ENCODE measurements at places on chromosomes 4 and X.

DNA sequence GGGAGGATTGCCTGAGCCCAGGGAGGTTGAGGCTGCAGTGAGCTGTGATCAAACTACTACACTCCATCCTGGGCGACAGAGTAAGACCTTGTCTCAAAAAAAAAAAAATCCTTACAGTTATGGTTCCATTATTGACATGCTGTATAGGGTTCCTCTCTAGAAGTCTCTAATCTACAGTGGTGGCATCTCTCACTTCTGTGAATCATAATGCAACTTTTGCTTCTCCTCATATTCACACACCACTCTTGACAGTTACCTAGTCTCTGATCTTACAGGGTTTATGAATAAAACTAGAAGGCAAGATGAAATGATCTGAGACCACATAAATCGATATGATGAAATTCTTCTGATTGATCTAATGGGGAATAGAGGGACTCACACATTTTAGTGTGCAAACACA, 40.6 kb downstream of the DOCK11 start:
- DNase-seq: no peak

- DNase-seq: no peak
Observed at GRCh38 chrX:18271309-18271708, 50.6 kb upstream of the BEND2 start.

DNA sequence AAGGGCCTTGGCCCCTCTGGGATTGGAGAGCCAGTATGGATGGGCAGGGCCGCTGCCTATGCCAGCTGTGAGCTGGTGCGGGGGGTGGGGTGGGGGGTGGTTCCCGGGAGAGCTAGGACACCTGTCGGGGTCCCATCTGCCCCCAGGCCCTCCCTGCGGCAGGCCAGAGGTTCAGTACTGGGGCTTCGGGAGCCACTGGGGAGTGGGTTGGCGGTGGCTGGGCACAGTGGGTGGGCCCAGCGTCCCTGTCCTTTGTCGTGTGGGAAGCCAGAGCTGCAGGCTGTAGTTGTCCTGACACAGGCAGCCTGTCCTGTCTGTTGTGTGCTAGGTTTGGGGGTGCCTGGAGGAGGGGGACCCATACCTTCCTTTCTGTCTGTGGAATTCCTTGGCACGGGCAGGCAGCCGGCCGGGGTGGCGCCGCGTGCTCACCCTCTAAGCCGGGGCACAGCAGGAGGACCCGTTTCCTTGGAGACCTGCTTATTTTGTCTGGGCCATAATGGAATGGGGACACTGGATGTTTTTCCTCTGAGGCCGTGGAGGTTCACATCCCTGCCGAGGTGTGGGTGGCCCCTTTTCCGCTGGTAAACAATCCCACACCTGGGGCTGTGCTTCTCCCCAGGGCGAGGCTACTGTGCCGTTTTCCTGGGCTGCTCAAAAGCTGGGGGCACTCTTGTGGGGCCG, 14.8 kb downstream of the DOK7 start:
- DNase-seq: no peak

DNA sequence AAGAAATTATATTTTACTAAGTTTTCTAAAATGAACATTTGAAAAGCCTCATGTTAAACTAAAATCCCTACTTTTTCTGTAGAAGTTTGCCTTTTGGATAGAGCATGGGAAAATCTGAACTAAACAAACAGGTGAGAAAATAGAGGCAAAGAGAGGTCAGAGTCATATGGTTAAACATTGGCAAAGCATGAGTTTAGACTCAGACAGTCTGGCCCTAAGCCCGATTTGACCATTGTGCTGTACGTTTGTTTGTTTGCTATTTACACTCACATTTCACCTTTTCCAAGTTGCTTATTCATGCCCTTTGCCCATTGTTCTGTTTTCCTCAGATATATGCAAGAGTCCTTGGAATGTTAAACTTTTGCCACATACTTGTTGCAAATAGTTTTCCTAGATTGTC, 85.4 kb downstream of the TIGD2 start:
- DNase-seq: no peak

DNA sequence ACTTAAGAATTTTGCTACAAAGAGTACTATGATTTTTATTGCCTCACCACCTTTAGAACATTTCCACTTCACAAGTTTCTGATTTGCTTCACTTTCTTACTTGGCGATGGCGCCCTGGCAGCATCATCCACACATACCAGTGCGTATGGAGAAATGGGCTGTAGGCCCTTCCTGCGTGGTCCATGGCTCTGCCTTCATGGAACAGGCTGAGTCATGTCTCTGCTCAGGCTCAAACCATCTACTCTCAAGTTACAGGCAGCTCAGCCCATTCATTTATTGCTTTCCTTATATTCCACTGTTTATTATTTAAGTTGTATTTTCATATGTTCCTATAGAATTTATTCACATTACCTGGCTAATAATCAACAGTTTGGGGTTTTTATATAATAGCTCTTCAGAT, 21.1 kb downstream of the CASP3 start:
- DNase-seq: no peak

GRCh38 chr4:52244848-52245247, 193.7 kb downstream of the SPATA18 start:
- DNase-seq: peak; percentile 42

DNA sequence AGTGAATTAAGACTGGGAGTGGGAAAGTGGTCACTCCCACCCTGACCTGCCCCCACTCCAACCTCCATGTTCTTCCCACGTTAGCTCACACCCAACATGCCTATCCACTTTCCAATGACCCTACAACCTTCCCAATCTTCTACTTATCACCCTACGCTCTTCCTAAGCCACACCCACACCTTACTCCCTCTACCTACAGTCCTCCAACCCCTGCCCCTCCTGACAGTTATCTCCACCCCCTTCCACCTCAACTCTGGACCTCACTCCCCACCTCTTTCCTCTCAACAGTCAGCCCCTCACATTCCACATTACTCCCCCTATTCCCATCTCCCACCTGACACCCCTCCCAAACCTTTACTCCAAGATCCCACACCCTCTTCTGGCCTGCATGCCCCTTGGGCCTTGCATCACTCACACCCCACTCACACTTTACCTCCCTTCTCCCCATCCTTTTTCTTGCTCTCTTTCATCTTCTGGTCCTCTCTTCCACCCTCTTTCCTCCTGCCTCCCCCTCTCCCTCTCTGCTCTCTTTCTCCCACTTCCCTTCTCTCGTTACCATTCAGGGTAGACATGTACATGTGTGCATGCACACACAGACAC, 6.9 kb downstream of the NALF2 start:
- DNase-seq: no peak

- no peak for DNase-seq
Observed at GRCh38 chr4:140309124-140309870, 64.1 kb upstream of the SCOC start.

DNA sequence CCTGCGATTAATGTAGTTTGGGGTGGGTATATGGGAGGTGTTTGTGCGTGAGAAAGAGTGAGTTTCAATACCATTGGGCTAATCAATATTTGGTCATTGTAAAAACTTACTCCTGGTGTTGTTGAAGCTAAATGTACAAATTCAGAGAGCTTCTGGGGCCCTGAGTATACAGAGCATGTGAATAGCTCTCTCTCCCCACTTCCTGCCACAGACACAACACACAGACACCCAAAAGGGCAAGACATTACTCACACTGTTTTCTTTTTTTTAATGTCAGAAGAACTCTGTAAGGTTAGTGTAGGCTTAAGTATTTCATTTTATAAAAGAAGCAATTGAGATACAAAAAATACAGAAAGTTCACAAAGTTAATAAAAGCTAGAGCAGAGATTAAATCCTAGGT, 151.3 kb upstream of the KCNIP4 start:
- DNase-seq: no peak

DNA sequence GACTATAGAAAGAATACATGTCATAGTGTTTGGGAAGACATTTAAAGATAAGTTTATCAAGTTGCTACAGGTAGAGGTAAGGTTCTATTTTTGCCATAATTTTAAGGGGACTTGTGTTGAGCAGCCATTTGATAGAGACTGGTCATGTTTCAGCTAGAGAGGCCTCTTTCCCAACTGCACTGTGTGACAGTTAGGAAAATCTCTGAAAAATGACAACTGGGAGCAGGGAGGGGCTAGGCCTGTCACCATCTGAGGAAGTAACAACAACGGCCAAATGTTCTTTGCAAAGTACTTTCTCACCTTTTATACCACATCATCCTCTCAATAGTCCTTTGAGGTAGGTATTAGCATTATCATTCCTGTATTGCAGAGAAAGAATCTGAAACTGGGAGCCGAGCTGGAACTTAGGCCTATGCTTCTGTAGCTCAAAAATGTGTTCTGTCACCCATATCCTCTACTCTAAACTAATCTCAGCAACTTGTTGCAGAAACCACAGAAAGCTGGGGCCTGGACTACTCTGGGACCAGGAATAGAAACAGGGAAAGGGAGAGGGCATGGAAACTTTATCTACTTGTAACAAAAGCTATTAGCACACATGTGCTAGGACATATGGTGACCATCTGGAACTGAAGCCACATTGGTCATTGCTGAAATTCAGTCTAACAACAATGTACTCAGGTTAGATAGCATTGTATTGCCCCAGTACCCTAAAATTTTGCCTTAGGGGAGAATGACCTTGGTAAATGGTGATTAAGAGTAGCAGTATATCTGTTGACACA, 198.9 kb downstream of the MID1IP1 start:
- no peak for DNase-seq

DNA sequence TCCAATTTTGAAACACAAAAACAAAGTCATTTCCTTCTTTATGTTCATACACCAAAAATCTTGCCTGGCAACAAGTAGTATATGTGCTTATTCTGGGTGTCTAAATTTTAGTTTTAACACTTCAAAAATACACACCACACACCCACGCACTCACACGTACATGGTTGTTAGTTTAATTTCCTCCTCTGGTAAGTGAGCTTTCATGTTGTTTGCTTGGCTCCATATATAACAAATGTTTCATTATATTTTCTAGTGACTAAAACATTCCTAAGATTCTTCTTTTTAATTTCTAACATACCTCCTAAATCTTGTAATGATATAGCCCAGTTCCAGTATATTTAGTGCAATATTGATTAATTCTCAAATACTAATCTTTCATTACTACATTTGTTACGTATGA, 80.9 kb downstream of the PRDM5 start:
- no peak for DNase-seq

DNA sequence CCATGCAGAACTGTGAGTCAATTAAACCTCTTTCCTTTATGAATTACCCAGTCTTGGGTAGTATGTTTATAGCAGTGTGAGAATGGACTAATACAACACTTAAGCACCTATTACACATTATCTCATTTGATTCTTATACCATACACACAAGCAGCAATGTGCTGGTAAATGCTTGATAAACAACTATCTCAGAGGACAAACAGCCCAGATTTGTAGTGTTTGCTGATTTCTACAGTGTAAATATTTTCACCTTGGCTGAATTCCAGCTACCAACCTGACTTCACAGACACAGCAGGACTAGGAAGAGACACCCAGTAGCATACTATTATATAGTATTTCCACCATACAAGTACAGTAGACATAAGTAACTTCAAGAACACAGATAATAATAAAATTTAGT, 406.5 kb upstream of the CNKSR2 start:
- DNase-seq: peak; percentile 39

DNA sequence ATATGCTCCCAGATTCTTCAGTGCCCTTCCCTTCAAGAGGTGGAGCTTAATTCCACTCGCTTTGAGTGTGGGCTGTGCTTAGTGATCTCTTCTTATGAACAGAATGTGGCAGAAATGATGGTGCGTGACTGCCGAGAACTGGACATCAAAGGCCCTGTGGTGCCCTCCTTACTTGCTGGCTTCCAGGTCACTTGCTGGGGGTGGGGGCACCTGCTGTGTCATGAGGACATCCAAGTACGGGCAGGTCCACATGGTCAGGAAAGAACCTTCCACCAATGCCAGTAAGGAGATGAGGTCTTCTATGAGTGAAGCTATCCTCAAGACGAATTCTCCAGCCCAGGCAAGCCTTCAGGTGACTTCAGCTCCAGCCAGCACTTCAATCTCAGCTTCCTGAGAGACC, 95.8 kb downstream of the FAM53A start:
- DNase-seq: no peak

GRCh38 chr4:106529348-106530023, 160.9 kb upstream of the GIMD1 start:
- no peak for DNase-seq

DNA sequence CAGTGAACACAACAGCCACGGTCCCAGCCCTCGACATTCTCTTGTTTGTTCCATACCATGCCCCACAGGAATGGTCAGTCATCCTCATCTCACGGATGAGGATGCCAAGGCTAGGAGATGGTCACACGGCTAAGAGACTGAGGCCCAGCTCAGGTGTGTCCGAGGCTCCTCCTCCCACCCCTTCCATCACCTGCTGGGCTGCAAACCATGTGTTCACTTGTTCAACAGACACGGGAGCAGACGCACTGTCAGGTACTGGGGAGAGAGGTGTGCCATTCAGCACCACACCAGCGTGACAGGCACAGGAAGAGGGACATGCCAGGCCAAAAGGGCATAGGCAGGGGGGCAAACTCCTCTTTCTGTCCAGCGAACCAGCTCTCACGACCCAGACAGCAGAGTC, 45.9 kb downstream of the ABLIM2 start:
- DNase-seq: no peak

DNA sequence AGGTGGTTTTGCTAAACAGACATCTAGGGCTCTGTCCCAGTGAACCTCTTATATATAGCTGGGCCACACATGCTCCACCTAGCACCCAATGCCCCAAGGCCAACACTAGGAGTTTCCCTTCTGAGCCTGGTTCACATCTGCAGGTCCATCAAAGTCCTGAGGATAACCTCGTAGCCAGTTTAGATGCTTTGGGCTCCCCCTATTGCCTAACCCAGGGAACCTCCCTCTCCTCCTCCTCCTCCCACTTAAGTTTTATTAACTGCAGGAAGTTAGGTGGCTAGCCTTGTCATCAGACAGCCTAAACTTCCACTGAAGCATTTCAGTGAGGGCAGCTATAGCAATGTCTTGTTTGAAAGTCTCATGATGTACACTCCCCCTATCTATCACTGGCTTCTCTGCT, 88.0 kb downstream of the GUCY2F start:
- DNase-seq: no peak

- DNase-seq: peak; percentile 54
Observed at GRCh38 chrX:49844611-49845010, 15.5 kb downstream of the PAGE4 start.

DNA sequence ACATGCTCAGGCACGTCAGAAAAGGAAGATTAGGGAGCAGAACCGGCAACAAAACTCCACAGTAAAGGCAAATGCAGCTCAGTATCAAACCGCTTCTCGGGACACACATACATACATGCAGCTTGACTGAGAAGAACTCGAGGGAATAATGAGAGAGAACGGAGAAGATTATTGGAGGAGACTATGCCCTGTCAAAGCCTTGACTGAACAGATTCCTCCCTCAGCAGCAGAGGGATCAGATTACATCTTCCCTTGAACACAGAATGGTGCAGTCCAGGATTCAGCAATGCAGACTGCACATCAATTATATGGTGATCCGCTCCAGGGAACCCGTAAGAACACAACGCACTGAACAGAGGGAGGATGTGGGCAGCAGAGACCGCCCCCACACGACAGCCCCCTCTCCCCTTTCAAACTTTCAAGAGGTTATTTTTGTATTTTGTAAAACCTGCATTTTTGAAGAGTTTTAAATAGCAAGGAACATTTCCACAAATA, 183.2 kb downstream of the FBXW7 start:
- peak; percentile 87 for DNase-seq

GRCh38 chr4:131316086-131316485, 1833.0 kb upstream of the PCDH10 start:
- no peak for DNase-seq

Data from NCI-H1105 (cell line).